ENCODE measurements at places on chromosomes 4 and X.

DNA sequence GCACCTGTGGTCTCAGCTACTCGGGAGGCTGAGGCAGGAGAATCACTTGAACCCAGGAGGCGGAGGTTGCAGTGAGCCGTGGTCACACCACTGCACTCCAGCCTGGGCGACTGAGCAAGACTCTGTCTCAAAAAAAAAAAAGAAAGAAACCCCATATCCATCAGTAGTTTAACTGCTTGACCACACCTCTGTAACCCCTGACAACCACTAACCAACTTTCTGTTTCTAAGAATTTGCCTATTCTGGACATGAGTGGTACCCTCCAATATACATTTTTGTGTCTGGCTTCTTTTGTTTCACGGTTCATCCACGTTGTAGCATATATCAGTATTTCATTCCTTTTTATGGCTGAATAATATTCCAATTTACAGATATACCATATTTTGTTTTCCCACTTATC is 9.1 kb downstream of the PPAT start:
- DNase-seq: no peak

- no peak for DNase-seq
Observed at GRCh38 chr4:107156443-107156842, 120.3 kb upstream of the DKK2 start.

DNA sequence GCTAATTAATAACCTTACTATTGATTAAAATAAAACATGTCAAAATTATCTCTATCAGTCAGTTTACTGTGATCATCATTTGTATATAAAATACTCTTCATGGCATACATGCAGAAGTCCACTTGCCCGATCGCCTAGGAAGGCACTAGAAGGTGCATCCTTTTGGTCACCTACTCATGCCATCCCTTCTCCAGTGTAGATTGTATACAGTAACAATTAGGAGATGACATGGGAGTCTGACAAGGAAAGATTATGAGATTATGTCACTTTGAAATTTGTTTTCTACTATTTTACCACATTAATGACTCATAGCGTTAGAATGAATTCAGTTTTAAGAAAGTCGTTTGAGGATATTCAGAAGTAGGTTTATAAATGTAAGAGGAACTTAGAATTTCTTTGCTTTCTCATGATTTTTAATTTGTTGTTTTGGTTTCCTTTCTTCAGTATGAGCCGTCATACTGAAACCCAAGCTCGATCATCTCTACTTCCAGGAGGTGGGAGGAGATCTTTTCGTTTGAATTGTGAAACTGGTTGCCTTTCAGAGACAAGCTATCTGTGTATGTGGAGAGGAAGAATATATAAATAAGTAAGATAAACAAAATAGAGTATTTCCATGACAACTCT is 51.1 kb upstream of the UNC5C start:
- no peak for DNase-seq

GRCh38 chr4:48944756-48945241 is 38.2 kb upstream of the OCIAD2 start:
- no peak for DNase-seq

DNA sequence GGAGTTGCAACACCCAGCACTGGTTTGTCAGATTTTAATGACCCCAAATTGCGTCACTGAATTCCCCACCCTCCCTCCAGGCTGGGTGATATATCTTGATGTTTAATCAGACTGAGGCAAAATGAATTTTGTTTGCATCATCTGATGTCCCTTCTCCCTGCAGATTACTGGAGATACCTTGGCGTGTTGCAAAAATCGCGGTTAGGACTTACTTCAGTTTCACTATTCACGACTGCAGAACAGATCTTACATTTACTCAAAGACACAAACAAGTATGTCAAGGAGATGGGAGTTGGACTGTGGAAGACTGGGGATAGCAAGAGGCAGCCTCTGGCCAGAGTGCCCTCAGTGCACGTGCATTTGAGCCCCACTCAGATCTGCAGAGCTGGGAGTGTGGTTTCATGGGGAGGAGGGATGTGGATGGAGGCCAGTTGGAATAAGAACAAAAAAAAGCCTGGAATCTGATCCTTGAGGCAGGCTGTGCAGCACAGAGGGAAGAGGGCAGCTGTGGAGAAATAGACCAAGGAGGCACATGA is 92.2 kb upstream of the MTM1 start:
- peak; percentile 33 for DNase-seq

GRCh38 chr4:106996490-106996889 is 39.6 kb downstream of the DKK2 start:
- DNase-seq: no peak

GRCh38 chr4:7062816-7063215 is 5.0 kb downstream of the GRPEL1 start:
- DNase-seq: no peak

- DNase-seq: no peak
Observed at GRCh38 chrX:49210406-49210805, 10.4 kb upstream of the SYP start.

GRCh38 chrX:119624417-119624816 is 18.2 kb upstream of the NKRF start:
- DNase-seq: no peak

- DNase-seq: no peak
Observed at GRCh38 chr4:119580293-119580692, 48.3 kb downstream of the PDE5A start.

GRCh38 chr4:153528705-153529485 is 62.7 kb downstream of the TMEM131L start:
- DNase-seq: no peak

- no peak for DNase-seq
Observed at GRCh38 chrX:11347300-11347699, 54.1 kb downstream of the AMELX start.

Measured in right hindlimb (tissue), 1 donor.